Frontal cortex (tissue), 4 donors: ENCODE measurements at places on chromosomes 2 and 18.

- DNase-seq: peak; percentile 81
Measured at GRCh38 chr2:24832073-24832461, 38.8 kb downstream of the CENPO start.

DNA sequence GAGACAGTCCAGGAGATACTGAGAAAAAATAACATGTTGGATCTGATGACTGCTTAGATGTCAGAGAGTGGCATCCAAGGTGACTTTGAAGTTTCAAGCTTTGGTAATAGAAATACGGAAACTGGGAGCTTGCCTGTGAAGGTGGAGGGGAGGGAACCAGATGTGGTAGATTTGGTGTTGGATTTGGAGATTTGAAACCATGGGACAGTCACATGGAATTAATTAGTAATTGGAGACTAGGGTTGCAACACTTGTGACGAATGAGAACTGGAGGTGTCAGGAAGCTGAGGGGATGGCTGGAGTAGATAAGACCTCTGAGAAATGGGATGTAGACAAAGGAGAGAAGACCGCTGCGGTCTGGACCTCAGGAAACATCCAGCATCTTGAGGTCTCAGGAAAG, 46.7 kb downstream of the RPL37A start:
- no peak for DNase-seq

DNA sequence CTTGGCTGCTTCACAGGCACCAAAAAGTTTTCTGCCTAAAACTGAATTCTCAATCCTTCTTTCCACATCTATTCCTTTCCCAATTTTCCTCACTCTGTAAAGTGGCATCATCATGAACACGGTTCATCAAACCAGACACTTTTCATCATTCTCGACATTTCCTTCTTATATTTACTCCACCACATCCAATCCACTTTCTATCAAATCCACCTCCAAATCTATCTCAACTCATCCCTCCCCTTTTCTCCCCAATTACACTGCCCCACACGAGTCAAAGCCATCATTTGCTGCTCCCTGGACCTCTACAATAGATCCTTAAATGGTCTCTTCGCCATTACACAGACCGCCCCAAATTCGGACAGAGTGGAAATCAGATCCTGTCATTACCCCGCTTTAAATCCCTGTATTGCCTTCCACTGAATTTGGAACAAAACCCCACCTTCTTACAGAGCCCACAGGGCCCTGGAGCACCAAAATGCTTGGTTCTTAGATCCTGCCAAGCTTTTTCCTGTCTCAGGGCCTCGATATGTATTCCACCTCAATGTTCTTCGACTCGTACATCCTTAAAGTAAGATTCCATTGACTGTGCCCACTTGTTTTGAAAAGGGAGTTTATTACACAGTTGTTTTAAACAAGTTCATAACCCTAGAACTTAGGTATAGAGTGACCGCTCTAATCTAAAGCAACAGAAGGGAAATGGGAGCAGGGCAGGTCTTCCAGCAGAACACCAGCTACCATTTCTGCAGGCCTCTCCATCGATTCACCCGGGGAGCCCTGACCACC, 856 bp downstream of the ACAA2 start:
- no peak for DNase-seq

DNA sequence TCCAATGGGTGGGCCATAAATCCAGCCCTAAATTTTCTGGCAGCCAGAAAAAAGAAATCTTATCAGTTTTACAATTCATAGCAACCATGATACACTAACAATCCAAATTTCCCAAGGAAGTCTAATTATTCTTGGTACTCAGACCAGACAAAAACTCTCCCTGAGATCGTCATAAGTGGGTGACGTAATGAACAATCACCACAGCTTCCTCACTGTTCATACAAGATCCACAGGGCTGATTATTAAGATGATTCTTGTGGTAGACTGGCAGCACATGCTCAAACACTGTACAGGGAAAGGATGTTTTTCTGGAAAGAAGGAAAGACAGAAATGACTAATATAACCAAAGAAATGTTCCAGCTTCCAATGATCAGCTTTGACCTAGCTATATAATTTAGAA, 178.3 kb upstream of the CRIM1 start:
- DNase-seq: no peak

DNA sequence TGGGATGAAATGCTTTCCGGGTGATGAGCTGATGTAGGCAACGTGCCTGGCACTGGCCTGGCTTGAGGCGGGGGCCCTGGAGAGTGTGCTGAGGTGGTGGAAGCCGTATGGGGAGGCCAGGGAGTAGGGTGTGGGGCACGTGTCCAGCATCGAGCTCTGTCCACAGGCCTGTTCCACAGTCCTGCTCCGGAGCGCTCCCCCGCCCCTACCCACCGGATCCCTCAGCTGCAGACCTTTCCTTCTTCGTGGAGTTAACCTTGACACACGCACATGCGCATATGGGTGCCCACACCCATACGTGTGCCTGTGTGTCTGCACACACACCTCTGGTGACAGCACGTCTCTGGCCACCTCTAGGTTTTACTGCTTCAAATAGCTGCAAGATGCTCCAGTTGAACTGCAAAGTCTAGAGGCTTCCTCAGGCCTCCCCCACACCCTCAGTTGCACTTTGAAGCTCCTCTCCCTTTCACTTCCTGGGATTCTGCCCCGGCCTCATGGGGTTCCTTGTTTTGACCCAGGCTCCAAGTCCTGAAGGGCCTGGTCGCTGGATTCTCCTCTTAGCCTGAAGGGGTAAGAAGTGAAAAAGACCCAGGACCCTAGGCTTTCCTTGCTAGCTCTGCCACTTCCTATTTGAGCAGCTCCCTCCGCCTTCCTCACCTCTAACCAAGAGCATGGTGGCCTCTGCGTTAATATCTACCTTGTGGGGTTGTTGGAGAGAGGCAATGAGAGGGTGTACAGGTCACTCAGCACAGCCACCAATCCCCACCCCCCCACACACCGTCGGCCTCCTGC, 49.5 kb downstream of the INHBB start:
- DNase-seq: no peak

GRCh38 chr2:242038166-242038927, 168.8 kb downstream of the RTP5 start:
- no peak for DNase-seq

DNA sequence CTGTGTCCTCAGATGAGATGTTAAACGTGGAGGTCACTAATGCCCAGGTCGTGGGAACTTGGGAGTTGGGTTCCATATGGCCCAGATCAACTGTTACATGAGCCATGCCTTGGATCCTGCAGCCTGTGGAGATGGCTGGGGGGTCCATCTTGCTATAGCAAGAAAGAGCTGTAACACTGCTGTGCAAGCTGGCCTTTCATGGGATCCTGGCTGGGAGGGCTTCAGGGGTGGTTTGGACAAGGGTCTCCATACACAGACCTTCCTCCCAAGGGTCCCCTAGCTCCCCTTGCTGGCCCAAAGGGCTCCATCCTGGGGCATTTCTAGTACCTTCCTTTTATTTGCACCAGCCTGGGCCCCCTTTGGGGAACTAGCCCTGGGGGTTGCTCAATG, 337.7 kb downstream of the DYSF start:
- DNase-seq: no peak

DNA sequence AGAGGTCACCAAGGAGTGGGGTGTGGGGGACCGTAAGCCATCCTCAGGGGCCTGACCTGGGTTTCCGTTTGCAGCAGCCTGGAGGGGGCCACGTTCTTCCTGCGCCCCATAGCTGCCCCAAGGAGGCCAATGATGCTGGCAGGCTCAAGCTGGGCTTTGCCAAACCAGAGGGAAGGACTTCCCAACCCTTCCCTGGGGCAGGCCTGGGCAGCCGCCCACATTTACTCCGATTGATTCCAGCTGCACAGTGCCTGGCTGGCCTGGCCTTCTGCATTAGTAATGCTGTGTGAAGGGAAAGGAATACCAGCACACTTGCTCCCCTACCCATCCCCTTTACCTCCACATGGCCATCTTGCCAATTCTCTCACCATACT, 360.6 kb upstream of the SLC14A2 start:
- DNase-seq: no peak

DNA sequence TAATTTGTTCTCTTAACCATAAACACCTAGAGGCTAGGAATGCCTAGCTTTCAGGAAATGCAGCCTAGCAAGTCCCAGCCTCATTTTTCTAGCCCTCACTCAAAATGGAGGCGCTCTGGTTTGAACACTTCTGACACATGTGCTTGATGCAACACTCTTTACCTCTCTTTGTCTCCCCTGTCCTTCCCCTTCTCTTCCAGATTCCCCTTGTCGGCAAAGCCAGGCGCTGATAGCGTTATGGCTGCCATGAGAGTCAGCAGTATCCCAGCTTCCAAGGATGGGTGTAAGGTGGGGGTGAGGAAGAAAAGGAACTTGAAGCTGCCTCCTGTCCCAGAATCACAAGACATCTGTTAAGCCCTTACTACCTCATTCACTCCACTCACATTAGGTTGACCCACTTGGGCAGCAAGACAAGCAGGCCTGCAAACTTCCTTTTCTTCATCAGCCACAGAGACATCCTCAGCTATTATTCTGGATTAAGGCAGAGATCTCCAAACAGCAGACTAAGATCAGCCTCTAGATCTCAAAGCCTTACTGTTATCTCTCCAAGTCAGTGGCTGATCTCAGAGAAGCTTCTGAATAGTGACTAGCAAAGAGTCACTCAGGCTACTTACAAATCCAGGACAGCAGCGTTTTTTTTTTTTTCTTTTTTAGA, 1.9 kb upstream of the ST3GAL5 start:
- DNase-seq: no peak

DNA sequence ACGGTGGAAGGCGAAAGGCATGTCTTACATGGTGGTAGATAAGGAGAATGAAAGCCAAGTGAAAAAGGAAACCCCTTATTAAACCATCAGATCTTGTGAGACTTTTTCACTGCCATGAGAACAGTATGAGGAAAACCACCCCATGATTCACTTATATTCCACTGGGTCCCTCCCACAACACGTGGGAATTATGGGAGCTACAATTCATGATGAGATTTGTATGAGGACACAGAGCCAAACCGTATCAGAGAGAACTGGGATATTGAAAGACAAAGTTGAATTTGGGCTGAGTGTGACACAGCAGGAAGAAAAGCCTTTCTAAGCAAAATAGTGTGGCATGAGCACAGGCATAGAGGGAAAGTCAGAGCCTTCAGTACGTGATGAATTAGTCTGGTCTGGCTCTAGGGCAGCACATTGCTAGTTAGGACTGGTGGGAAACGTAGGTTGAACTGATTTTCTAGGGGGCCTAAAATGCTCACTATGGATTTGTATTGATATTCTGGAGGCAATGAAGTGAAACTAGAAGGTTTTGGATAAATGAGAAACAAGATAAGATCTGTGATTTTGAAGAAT, 84.8 kb upstream of the RND3 start:
- no peak for DNase-seq

DNA sequence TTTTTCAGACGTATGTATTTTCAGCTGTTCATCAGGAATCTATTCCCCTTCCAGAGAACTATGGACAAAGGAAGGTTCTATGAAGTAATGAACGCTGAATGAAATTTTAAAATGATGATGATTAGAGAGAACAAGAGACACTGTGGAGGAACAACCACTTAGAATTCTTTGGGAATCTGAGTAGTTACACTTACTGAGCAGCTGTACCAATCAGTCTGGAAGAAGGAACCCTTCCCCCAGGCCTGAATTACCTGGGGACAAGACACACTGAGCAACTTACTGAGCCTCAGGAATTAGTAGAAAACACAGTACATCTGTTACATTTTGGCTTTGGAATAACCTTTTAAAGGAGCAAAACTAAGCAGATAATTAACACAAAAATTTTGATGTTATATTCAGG, 1.9 kb downstream of the MSTN start:
- no peak for DNase-seq

- no peak for DNase-seq
Measured at GRCh38 chr2:235444101-235444597, 49.7 kb upstream of the AGAP1 start.

DNA sequence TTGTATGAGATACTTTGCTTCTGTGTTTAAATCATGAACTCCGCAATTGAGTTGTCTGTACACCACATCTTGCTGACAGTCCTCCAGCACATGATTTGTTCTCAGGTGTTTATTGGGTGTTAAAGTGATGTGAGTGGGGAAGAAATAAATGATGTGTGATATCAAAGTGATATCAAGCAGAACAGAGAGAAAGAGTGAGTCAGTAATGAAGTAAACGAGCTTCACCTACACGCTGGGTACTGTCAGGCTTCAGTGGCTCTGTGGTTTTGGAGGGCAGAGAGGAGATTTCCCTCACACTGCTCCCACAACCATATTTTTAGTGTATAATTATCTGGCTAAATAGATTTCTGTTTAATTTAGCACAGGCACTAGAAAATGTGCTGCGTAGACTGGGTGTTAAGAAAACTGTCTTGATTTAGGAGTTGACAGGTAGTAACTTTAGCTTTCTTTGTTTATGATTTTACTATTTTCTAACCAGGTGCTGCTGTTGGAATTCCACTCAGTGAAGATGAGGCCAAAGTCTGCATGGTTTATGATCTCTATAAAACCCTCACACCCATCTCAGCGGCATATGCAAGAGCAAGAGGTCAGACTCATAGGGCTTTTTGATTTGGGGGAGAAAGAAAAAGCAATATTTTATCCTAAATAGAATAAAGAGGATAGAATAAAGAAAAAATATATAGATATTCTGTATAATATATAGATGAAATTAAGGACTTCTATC, 21.2 kb downstream of the ATIC start:
- DNase-seq: no peak

- no peak for DNase-seq
Measured at GRCh38 chr2:20236496-20236895, 11.6 kb upstream of the SDC1 start.

GRCh38 chr2:241489088-241489487, 19.3 kb downstream of the STK25 start:
- no peak for DNase-seq

DNA sequence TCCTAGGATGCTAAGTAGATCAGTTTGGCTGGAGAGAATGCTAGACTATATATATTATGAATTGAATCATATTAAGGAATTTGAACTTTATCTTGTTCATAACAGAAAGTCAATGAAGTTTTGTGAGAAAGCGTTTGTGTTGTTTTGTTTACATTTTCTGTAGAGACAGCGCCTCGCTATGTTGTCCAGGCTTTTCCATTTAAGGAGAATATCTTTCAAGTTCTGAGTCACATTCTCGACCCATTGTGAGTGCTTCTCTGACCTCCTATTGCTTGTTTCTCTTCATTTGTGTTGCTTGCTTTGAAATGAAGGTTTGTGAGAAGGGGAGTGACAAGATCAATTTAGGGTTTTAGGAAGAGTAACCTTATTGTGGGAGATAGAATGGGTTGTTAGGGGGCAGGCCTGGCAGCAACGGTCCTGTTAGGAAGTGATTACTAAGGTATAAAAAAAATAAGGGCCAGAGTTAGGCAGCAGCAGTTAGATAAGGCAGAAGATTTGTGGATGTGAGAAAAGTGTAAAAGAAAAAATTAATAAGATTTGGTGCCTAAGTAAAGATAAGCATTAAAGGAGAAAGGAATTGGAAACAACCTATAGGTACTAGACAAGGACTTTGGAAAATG, 47.6 kb upstream of the ACVR1 start:
- no peak for DNase-seq

GRCh38 chr18:24778810-24779418, 318.5 kb downstream of the HRH4 start:
- DNase-seq: no peak
